Esophagus muscularis mucosa (tissue), 4 donors: ENCODE measurements at places on chromosomes 7 and 10. TPM values are rescaled to one million over a fixed set of nuclear protein-coding genes. Genes with fewer than 3 reads are reported as not detected.

DNA sequence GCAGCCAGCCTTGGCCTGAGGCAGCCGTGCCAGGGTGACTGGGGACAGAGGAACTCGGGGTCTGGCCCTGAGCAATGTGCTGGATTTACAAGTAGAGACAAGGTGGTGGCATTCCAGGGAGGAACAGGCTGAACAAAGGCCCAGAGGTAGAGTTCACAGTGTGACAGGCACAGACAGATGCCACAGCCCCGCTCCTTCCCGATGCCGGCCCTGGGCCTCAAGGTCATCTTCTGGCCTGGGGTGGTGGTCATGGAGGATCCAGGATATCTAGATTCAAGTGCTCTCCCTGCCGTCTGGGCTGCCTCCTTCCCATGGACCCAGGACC lies 68.9 kb upstream of the COL13A1 start:
- no peak overlapping the region for H3K27ac ChIP-seq
- no peak for DNase-seq
- H3K36me3 ChIP-seq, result no peaks in the 10 kb centered on the region
- H3K27me3 ChIP-seq, result no peaks in the 10 kb centered on the region
- H3K4me1 ChIP-seq, result peaks cover 50% of the 10 kb centered on the region

Gene OPN4
- not detected for total RNA-seq

Gene FFAR4
- total RNA-seq, result 0.45 TPM

DNA sequence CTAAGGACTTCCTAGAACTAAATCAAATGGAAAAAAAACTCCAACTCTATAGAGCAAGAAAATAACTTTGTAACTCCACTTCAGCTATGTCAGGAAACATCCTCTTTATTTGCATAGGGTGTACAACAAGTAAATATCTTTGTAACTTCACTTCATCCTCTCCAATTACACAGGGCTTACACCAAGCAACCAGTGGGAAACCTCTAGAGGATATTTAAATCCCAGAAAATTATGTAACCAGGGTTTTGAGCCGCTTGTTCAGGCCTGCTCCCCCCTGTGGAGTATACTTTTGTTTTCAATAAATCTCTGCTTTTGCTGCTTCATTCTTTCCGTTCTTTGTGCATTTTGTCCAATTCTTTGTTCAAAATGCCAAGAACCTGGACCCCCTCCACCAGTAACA lies 22.2 kb downstream of the LIPJ start:
- no peaks in the 10 kb centered on the region for H3K4me1 ChIP-seq
- no peak overlapping the region for H3K27ac ChIP-seq
- DNase-seq, result no peak
- H3K4me3 ChIP-seq, result no peak overlapping the region
- no peaks in the 10 kb centered on the region for H3K36me3 ChIP-seq

GRCh38 chr10:8180360-8181109 lies 126.0 kb downstream of the GATA3 start:
- peaks cover 12% of the 10 kb centered on the region for H3K27me3 ChIP-seq
- H3K27ac ChIP-seq, result no peak overlapping the region
- peak; percentile 57 for DNase-seq
- no peak overlapping the region for H3K4me3 ChIP-seq
- H3K36me3 ChIP-seq, result no peaks in the 10 kb centered on the region

Gene GBX1
- total RNA-seq, result not detected

Gene FBXO24
- total RNA-seq, result 0.13 TPM

Gene ANLN
- total RNA-seq, result 5.2 TPM

Gene CDH23
- 14.4 TPM for total RNA-seq
